ENCODE measurements at places on chromosomes 12 and 14.
A peak's percentile ranks its signal among the peaks of the same experiment; 100 is the strongest.

DNA sequence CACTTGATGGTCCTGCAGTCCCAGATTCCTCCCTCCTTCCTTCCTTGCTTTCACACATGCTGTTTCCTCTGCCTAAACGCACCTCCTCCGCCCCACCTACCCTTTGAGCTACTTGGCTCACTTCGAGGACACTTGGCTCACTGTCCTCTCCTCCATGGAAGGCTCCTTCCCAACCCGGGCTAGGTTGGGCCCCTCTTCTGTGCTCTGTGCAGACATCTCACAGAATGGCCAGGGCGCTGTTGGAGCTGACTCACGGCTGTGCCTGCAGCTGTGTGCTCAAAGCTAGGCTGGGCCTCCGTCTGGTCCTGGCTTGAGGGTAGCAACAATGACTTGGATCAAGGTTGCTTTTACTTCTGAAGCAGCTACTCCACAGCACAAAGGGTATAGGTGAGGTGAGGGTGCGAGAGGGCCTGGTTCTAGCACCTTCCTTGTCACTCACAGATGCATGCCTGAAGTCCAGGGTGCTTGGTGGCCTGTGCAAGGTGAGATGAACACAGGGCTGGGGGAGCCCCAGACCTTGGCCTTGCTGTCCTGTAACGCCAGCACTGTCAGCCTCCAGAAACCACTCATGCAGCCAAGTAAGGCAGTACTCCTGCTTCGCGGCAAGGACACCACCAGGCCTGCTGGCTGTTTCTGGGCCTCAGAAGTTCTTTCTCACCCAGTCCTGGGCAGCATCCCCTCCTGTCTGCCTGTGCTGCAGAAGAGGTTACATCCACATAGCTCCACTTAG, 61.8 kb downstream of the GALNT16 start:
- DNase-seq: no peak

DNA sequence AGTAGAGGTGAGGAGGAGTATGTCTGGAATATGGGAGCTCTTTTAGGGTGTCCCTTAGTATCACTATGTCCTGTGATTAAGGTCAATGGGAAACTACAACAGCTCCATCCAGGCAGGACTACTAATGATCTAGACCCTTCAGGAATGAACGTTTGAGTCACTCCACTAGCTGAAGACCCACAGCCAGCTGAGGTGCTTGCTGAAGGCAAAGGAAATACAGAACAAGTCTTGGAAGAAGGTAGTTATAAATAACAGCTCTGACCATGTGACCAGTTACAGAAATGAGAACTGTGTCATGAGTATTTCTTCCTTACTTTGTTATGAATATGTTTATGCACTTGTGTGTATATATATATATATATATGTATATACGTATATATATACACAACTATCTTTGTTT, 40.5 kb upstream of the USP44 start:
- no peak for DNase-seq

DNA sequence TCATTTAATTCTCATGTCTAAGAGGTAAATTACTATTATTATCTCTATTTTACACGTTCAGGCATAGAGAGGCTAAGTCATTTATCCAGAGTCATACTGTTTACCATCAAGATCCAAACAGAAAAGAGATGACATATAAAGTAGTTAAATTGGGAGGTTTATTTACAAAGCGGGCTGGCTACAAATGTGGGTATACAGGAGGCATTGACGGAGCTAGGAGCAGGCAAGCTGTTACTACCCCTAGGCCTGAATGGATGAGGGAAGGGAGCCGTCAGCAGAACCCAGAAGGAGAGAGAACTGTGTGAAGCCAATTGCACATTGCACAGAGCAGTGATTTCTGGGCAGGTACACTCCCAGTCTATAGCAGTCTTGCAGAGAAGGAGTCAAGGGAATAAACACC, 39.8 kb downstream of the DACT1 start:
- no peak for DNase-seq

- no peak for DNase-seq
Measured at GRCh38 chr12:34400986-34401658, 378.8 kb downstream of the ALG10 start.

- peak; percentile 45 for DNase-seq
Measured at GRCh38 chr12:122356192-122356635, 66.3 kb downstream of the CLIP1 start.

GRCh38 chr14:75223664-75224154, 47.3 kb upstream of the TMED10 start:
- DNase-seq: peak; percentile 16

DNA sequence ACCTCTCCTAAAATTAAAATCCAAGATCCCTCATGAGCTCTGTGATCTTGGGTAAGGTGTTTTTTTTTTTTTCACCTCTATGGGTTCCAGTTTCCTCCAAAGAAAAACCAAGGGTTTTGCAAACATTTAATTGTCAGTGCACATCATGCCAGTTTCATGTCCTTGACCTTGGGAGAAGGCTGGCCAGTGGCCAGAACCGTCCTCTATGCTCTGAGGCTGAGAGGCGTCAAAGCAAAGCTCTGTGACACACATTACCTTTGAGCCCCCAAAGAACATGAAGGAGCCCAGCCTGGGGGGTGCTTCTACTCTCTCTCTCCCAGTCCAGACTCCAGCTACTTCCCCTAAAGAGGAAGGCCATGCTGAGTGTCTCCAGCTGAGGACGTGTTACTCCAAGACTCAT, 145.5 kb upstream of the TMEM132C start:
- DNase-seq: no peak

- DNase-seq: no peak
Measured at GRCh38 chr12:21526721-21527345, 737 bp downstream of the SPX start.

DNA sequence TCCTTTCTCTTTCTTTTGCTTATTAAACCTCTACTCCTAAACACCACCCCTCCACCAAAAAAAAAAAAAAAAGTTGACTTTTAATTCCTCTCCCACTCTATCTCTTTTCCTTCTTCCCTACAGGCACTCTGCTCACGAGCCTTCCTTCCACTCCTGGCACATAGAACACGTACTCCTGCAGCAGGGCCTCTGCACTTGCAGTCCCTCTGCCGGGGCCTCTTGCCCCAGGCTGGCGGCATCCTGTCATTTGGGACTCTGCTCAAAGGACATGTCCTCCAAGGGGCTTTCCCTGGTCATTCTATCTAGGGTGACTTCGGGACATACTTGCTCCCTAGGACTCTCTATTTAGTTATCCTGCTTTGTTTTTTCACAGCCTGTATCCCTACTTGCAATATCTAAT, 7.7 kb downstream of the FOS start:
- DNase-seq: no peak

DNA sequence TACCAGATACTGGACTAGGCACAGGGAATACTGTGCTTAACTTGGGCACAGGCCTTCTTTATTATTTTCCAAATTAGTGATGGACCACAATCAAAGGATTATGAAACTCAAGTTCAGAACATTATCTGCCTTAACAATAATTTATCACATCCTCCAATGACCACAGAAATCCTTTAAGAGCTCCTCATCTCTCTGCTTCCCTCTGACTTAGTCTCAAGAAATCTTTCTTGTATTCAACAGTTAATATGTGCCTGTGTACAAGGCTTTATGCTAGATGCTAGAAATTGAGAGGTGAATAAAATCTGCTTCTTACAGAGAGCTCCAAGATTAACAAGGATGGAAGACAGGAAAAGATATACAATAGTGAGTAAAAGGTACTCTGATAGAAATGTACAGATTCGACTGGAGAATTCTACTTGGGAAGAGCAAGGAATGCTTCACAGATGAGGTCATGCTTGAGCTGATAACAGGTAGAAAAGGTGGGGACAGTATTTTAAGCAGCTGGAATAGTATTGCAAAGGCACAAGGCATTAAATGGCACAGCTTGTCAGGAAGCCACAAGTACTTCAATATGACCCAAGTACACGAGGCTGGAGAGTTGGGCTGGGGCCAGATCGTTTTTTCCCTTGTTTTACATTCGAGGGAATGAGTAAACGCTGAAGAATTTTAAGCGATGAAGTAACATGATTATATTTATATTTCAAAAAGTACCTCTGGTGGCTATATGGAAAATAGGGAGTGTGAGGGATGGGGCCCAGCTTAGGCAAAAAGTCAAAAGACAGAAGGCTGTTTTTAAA, 55.1 kb upstream of the ARID2 start:
- DNase-seq: peak; percentile 59

- DNase-seq: peak; percentile 83
Measured at GRCh38 chr14:73741386-73741875, 27.2 kb upstream of the PNMA1 start.

DNA sequence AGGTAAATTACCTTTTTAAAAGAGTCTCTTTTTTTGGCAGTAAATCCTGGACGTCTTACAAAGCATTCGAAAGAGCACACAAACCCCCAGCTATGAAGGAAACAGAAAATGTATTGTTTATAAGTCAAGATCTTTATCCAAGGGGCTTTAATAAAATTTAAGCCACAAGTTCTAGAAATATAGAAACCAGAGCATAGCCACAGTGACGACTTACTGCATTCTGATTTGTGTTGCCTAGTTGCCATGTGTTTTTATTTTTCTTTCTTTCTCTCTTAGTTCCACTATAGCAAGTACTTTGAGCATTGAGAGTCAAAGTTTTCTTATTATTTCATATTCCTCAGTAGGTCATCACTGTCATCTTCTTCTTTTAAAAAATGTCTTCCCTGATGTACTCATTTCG, 47.8 kb upstream of the TBPL2 start:
- DNase-seq: no peak

DNA sequence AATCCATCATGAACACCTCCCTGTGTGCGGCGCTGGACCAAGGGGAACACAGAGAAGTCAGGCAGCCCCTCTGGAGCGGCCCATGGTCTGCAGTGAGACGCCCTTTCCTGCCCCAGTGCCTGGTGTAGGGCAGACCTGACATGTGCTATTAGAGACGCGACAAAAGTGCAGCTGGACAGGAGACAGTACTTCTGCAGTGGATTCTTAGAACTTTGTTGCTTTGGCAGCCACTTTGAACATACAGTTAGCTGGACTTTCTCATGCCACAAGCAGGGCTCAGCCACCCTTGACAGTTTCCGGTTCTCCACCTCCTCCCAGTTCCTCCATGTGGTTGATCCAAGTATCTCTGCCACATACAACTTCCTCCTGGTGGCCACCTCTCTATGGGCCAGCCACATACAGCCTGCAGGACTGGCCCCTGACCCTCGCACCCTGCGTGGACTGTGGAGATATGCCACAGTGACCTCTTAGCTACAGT, 45.9 kb downstream of the LGMN start:
- no peak for DNase-seq

GRCh38 chr14:74563233-74563585, 48.8 kb downstream of the LTBP2 start:
- DNase-seq: no peak

- DNase-seq: no peak
Measured at GRCh38 chr12:66241061-66242043, 52.3 kb downstream of the IRAK3 start.

DNA sequence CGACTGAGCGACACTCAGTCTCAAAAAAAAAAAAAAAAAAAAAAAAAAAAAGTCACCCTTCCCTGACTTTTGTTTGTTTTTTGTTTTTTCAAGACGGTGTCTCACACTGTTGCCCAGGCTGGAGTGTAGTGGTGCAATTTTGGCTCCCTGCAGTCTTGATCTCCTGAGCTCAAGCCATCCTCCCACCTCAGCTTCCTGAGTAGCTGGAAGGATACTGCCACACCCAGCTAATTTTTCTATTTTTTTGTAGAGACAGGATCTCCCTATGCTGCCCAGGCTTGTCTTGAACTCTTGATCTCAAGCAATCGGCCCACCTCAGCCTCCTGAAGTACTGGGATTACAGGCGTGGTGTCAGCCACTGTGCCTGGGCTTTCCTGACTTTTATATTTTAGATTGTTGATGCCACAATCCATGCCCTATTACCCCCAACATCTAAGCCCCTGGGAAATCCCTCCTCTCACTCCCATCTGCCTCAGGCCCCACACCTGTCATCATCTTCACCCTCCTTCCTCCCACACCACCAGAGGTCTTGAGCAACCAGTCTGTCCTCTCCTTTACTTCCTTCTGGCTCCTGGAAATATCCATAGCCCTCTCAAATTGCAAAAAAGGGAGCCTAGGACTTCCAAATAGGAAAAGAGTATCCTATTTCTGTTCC, 7.8 kb downstream of the IKZF4 start:
- DNase-seq: no peak

- no peak for DNase-seq
Measured at GRCh38 chr12:5433081-5433844, 1.4 kb downstream of the NTF3 start.

GRCh38 chr14:58562141-58562540, 75.6 kb upstream of the DACT1 start:
- DNase-seq: no peak

GRCh38 chr14:38101679-38102078, 106.0 kb upstream of the SSTR1 start:
- DNase-seq: no peak

- no peak for DNase-seq
Measured at GRCh38 chr12:86367137-86367536, 110.9 kb upstream of the MGAT4C start.
